RPMI7951 (cell line): ENCODE measurements at places on chromosomes 3 and 15. TPM values are rescaled to one million over a fixed set of nuclear protein-coding genes. Genes with fewer than 3 reads are reported as not detected.

DNA sequence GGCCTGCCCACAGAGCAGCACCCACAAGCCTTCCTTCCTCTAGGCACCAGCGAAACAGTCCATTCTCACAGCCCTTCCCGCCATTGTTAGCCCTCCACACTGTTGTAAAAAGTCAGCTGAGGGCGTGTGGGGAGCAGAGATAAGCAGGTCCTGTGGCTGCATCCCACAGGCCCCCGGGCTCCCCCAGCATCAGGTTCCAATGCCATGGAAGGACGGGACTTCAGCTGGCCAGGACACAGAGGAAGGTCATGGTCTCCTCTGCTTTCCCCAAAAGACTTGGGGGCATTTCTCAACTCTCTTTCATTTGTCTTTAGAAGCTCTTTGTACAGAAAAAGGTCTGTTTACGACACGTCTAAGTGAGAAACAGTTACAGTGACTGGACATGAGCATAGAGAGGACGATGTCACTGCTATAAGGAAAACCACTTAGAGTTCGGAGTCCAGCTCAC is 85.2 kb upstream of the HERC1 start:
- no peak for DNase-seq

- DNase-seq = peak; percentile 80
Measured at GRCh38 chr15:39403640-39404117, 177.2 kb upstream of the THBS1 start.

GRCh38 chr3:12287727-12288181 is 1.1 kb upstream of the PPARG start:
- DNase-seq = no peak

SORD gene
- total RNA-seq = 29.4 and 33.1 TPM in 2 replicates

GOLGA8J gene
- not detected in 2 replicates for total RNA-seq

DNA sequence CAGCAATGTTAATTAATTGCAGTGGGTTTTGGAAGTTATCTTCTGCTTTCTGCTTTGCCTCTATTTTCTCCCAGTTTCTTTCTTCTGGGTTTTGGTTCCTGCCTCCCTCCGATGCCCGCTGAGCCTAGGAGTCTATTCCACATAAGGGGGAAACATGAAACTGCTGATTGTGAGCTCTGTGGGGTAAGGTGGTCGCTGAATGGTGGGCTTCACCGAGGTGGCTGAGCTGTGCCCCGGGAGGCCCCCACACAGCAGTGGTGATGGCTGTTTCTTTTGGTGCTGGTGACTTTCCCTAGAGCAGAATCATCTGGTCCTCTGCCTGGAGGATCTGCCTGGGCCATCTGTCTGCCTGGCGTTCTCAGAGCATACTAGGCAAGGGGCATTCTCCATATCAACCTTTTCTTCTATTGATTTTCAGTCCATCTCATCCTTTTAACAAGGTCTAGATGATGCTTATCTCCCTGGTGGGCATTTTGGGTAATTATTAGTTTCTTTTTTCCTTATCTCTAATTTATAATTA is 68.8 kb upstream of the ATP2B2 start:
- DNase-seq = no peak

EXD1 gene
- total RNA-seq = not detected in 2 replicates

DNA sequence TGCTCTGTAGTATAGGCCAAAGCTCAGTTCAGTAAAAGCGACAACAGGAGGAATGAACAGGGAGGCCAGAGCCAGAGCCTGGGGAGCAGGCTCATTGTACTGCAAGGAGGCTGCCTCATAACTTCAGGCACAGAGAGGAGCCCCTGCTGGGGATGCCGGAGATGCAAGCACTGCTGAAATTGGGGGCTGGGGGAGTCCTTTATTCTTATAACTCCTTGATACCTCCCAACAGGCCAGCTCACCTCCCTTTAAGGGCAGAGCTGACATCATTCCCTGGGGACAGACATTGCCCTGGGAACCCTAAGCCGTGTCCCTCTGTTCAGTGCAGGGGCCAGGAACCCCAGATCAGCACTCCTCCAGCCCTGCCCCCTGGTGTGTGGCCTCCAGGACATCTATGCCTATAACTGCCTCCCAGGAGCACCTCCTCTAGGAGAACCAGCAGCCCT is 83.8 kb upstream of the MRPS22 start:
- no peak for DNase-seq

CGNL1 gene
- under 0.01 TPM in 2 replicates for total RNA-seq

DNA sequence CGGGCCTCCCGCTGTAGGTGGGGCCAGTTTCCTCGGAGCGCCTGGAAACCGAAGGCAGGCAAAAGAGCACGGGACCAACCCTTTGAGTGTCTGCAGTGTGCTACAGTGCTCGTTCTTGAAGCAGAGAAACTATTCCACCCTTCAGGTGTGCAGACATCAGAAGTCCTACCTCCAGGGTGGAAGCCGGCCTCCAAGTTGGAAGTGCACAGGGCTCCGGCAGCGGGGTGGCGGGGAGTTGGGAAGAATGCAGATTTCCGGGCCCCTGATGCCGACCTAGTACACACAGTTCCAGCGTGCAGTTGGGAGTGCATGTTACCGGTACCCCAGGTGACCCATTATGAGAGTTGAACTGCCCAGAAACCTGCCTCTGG is 3.0 kb downstream of the KLF13 start:
- DNase-seq = no peak

C3orf70 gene
- total RNA-seq = 8.2 and 8.4 TPM in 2 replicates

CLDN18 gene
- total RNA-seq = not detected in 2 replicates

DNA sequence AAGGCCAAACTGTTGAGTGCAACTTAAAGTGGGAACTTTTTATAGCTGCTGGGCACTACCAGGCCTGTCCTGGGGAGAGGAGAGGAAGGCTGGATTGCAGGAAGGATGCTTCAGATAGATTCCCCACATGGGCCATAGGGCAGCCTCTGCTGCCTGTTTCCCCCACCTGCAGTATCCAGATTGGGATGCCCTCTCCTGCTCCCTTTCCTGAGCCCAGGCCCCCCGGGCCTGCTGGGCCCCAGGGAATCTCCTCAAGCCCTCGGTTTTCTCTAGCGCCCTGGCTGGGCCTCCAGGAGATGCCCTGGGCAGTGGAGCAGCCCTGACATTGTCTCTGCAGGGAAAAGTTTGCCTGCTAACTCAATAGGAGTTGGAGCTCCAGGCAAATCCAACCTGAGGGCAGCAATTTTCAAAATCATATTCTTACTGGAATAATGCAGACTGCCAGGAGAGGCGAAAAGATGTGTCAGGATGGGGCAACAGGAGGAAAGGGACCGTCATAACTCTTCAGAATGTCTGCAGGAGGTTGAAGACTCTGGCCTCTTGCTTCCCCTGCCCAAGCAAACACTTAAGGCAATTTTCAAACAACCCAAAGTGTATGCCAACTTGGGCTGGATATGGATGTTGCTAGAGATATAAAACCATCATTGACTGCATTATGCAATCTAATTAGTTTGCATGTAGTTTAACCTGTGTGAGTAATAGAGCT is 4.4 kb downstream of the NR2F2 start:
- DNase-seq = no peak

CYP19A1 gene
- 0.48 and 0.59 TPM in 2 replicates for total RNA-seq

GOLGA8O gene
- total RNA-seq = 0.10 TPM in 1 of 2 replicates, not detected in the other

GRCh38 chr3:55333923-55334322 is 153.2 kb downstream of the WNT5A start:
- DNase-seq = peak; percentile 27

- peak; percentile 47 for DNase-seq
Measured at GRCh38 chr3:11651900-11652299, 8.2 kb upstream of the VGLL4 start.

REC114 gene
- total RNA-seq = not detected in 2 replicates

GRCh38 chr3:9041626-9042025 is 78.4 kb upstream of the RAD18 start:
- DNase-seq = no peak

RETNLB gene
- not detected in 2 replicates for total RNA-seq

- peak; percentile 55 for DNase-seq
Measured at GRCh38 chr3:126900859-126901540, 81.9 kb upstream of the PLXNA1 start.

- DNase-seq = peak; percentile 57
Measured at GRCh38 chr3:126300761-126301481, 56.3 kb downstream of the KLF15 start.

GRCh38 chr3:149115114-149115513 is 14.3 kb upstream of the HPS3 start:
- no peak for DNase-seq

DNA sequence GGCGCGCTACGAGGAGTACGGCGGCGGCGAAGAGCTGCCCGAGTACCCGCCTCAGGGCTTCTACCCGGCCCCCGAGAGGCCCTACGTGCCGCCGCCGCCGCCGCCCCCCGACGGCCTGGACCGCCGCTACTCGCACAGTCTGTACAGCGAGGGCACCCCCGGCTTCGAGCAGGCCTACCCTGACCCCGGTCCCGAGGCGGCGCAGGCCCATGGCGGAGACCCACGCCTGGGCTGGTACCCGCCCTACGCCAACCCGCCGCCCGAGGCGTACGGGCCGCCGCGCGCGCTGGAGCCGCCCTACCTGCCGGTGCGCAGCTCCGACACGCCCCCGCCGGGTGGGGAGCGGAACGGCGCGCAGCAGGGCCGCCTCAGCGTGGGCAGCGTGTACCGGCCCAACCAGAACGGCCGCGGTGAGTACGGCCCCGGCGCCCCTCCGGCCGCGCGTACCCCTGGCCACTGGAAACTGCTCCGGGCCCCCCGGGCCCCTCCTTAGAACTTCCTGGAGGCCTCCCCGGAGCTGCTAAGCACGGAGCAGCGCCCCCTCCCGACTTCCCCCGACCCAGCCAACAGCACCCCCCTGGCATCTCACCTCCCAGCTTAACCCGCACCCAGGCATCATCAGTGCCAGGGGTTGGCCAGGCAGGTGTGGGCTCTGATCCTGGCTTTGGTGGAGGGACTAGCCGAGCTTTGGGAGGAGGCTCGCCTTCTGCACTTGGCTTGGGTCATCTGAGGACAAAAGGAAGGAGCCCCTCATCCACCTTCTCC is 1.4 kb downstream of the LOXL1 start:
- DNase-seq = peak; percentile 39

GRCh38 chr3:161148832-161149475 is 43.8 kb upstream of the B3GALNT1 start:
- DNase-seq = peak; percentile 7

ZSCAN2 gene
- total RNA-seq = 7.8 and 15.5 TPM in 2 replicates
